ENCODE measurements at places on chromosomes 1 and 21.

GRCh38 chr21:41766883-41767605, at the start of gene RIPK4:
TSS of gene RIPK4 (minus strand) at chr21:41767052. CDS start at chr21:41767041, 11 bp downstream.
- DNase-seq, result peak; percentile 78
- H3K27ac ChIP-seq, result peak within 1 kb of the TSS; percentile 25
- H3K27me3 ChIP-seq, result peaks cover 57% of the 10 kb centered on the region
- H3K36me3 ChIP-seq, result peaks cover 2% of the 10 kb centered on the region
- H3K4me1 ChIP-seq, result peaks cover 21% of the 10 kb centered on the region

DNA sequence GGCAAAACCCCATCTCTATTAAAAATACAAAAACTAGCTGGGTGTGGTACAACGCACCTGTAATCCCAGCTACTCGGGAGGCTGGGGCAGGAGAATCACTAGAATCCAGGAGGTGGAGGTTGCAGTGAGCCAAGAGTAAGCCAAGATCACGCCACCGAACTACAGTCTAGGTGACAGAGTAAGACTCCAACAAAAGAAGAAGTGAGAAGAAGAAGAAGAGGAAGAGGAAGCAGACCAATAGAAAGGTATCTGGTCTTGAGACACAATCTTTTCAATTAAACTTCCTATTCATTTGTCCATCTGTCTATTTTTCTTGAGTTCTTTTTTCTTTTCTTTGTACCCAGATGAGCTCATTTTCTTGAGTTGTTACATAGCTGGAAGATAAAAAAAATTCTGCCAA, 55.7 kb upstream of the ACADM start:
- DNase-seq, result no peak
- peaks cover 2% of the 10 kb centered on the region for H3K27me3 ChIP-seq
- H3K4me3 ChIP-seq, result no peak overlapping the region

GRCh38 chr1:42043811-42044210, 109.4 kb upstream of the GUCA2B start:
- H3K4me1 ChIP-seq, result no peaks in the 10 kb centered on the region
- peaks cover 3% of the 10 kb centered on the region for H3K27me3 ChIP-seq
- H3K27ac ChIP-seq, result no peak overlapping the region

GRCh38 chr1:87200875-87201638, 127.6 kb upstream of the LMO4 start:
- H3K4me3 ChIP-seq, result no peak overlapping the region
- H3K4me1 ChIP-seq, result peaks cover 12% of the 10 kb centered on the region

- no peaks in the 10 kb centered on the region for H3K27me3 ChIP-seq
- no peak overlapping the region for H3K27ac ChIP-seq
- no peaks in the 10 kb centered on the region for H3K4me1 ChIP-seq
These were observed 40.8 kb downstream of the TCEANC2 start for GRCh38 chr1:54094001-54094729.

DNA sequence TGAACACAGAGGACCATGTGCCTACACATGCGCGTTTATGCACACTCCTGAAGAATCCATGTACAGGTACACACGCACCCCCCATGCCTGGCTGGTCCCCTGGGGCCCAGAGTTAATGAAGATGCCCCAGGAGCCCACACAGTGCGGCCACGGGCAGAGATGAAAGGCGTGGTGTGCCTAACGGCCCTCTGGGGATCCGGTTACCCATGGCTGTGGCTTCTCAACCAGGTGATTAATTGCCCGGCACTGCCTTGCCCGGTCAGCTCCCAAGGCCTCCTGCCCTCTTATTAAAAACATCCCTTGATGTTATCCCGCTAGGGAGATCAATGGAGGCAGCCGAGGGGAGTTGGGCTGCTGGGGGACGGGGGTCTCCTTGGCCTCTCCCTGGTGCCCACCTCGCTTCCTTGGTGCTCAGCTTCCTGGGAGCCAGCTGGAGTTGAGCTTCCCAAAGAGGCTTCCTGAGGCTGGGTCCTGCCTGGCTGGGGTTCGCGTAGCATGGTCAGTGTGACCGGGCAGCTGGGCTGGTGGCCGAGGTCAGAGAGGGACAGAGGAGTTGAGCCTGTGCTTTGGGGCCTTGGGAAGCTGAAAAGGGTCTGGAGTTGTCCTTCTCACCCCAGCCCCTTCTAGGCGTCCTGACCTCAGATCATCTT, 75.0 kb upstream of the WNT4 start:
- no peaks in the 10 kb centered on the region for H3K36me3 ChIP-seq
- peaks cover 10% of the 10 kb centered on the region for H3K27me3 ChIP-seq
- H3K27ac ChIP-seq, result no peak overlapping the region
- no peak overlapping the region for H3K4me3 ChIP-seq
- H3K4me1 ChIP-seq, result no peaks in the 10 kb centered on the region

- H3K36me3 ChIP-seq, result no peaks in the 10 kb centered on the region
- no peak overlapping the region for H3K4me3 ChIP-seq
- DNase-seq, result no peak
These were observed 37.6 kb upstream of the DIPK1A start for GRCh38 chr1:92998821-92999220.

DNA sequence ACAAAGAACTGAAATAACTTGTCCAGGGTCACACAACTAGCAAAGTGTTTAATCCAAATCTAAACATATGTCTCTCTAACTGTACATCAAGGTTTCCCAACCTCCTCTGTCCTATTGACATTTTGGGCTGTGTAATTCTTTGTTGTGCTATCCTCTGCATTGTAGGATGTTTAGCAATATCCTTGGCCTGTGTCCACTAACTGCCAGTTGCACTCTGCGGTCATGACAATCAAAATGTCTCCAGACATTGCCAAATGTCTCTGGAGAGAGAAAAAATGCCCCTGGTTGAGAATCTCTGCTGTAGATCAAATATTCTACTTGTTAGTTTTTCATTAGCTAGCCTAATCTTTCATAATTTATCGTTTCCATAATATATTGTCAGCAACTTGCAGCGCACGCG, 353.4 kb upstream of the NEGR1 start:
- no peak overlapping the region for H3K4me3 ChIP-seq
- H3K4me1 ChIP-seq, result no peaks in the 10 kb centered on the region
- no peaks in the 10 kb centered on the region for H3K36me3 ChIP-seq
- H3K27me3 ChIP-seq, result no peaks in the 10 kb centered on the region

DNA sequence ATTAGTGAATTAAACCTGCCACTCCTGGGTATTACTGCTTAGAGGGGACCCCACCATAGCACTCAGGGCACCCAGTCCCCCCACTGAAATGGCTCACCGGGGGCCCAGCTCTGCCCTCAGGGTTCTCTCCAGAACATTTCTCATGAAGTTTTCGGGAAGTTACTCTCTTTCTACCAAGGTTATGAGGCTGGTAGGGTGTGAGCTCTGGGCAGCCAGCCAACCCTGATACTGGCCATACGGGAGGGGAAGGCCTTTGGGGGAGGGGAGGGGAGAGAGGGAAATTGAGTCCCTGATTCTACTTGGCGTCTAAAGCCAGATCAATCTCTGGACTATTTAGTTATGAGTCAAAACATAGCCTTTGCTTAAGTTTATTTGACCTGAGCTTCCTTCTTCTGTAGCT, 12.9 kb upstream of the PDE9A start:
- no peaks in the 10 kb centered on the region for H3K4me1 ChIP-seq
- peaks cover 7% of the 10 kb centered on the region for H3K27me3 ChIP-seq
- H3K4me3 ChIP-seq, result no peak overlapping the region

DNA sequence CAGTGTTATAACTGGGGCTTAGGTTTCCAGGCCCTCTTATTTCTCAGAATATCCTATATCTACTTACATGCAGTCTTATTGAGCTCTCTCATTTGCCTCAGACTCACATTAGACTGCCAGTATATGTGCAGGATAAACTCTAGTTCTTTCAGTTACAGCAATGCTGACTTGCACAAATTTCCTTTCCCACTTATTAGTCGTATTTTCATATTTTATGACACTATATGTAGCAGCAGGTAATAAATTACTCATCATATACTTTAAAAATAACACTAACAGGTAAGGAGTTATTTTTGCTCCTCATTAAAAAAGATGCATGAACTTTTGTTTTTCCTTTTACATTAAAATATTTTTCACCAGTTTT, 65.7 kb downstream of the GADD45A start:
- peaks cover 30% of the 10 kb centered on the region for H3K4me1 ChIP-seq
- H3K36me3 ChIP-seq, result no peaks in the 10 kb centered on the region
- H3K4me3 ChIP-seq, result no peak overlapping the region
- H3K27me3 ChIP-seq, result peaks cover 2% of the 10 kb centered on the region
- no peak overlapping the region for H3K27ac ChIP-seq

- H3K4me1 ChIP-seq, result no peaks in the 10 kb centered on the region
- no peak overlapping the region for H3K4me3 ChIP-seq
- no peak for DNase-seq
- H3K36me3 ChIP-seq, result no peaks in the 10 kb centered on the region
These were observed 214.1 kb downstream of the PBX1 start for GRCh38 chr1:164773102-164773501.

DNA sequence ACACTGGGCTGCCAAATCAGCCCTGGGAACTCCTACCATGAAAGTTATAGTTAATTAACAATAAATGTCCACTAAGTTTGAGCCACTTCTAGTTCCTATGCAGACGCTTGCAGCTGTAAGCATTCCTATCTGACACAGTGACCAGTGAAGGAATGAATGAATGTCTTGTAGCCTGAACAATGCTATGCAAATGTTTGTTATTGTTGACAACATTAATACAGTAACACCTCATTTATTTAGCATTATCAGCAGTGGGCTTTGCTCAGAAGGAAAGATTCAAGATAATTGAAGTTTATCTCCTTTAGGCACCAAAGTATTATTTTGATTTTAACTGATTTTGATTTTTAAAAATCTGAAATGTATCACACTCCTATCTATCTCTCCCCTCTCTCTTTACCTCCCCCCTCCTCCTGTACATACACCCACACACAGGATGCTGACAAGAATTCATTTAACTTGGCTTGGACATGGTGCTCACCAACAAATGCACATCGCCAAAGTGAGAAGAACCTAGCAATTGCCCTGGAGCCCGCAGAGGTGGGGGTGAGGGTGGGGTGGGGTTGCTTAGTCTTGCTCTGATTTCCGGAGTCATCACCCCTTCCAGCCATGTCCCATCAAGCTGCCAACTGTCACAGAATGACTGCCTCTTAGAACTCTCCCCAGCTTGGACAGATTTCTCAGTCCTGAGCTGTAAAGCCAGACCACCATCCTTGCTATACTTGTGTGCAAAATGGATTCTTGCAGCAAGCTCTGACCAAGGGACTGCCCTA, 215.3 kb upstream of the CSF3R start:
- no peaks in the 10 kb centered on the region for H3K4me1 ChIP-seq
- no peak overlapping the region for H3K27ac ChIP-seq
- H3K4me3 ChIP-seq, result no peak overlapping the region
- H3K27me3 ChIP-seq, result peaks cover 11% of the 10 kb centered on the region
- no peak for DNase-seq
- no peaks in the 10 kb centered on the region for H3K36me3 ChIP-seq

- H3K4me3 ChIP-seq, result no peak overlapping the region
- H3K27ac ChIP-seq, result no peak overlapping the region
- DNase-seq, result peak; percentile 36
- peaks cover 3% of the 10 kb centered on the region for H3K4me1 ChIP-seq
- no peaks in the 10 kb centered on the region for H3K27me3 ChIP-seq
These were observed 207.9 kb upstream of the C1orf87 start for GRCh38 chr1:60281360-60281932.

DNA sequence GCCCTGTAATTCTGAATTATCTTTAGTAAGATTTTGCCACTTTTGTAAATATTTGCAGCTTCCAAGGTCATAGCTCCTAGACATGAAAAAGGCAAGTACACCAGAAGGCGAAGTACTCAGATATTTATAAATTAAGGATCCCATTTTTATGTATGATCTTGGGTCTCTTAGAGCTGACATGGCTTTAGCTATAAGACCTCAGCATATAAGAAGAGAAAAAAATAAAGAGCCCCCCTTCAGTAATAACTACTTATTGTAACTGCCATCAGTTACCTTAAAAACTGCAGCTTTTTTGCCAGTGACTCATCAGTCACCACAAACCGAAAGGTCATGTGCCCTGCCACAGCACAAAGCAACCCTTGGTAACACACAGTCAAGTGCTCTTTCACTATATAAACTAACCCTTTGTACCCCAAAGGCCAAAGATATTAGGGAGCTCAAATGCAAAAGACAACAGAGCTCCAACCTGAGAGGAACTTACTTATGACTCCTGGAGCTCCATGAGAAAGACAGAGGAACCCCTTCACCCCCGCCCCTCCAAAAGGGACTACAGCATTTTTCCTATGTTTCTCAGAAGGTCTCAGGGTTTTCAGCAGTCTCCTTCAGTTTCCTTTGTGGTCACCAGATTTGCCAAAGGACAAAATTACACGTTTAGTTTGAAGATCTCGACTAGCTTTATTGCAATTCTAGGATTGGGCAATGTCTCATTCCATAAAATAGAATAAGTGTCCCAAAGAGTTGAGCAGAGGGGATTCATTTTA, 219.8 kb upstream of the DUSP10 start:
- no peak overlapping the region for H3K4me3 ChIP-seq
- H3K4me1 ChIP-seq, result peaks cover 14% of the 10 kb centered on the region
- H3K36me3 ChIP-seq, result peaks cover 1% of the 10 kb centered on the region
- no peaks in the 10 kb centered on the region for H3K27me3 ChIP-seq

GRCh38 chr1:162987866-162988265, 81.3 kb upstream of the RGS4 start:
- H3K4me3 ChIP-seq, result no peak overlapping the region
- H3K27ac ChIP-seq, result no peak overlapping the region
- DNase-seq, result no peak
- H3K27me3 ChIP-seq, result peaks cover 5% of the 10 kb centered on the region
- H3K36me3 ChIP-seq, result no peaks in the 10 kb centered on the region
- no peaks in the 10 kb centered on the region for H3K4me1 ChIP-seq

- peaks cover 8% of the 10 kb centered on the region for H3K4me1 ChIP-seq
- H3K36me3 ChIP-seq, result peaks cover 1% of the 10 kb centered on the region
- H3K27me3 ChIP-seq, result no peaks in the 10 kb centered on the region
- H3K4me3 ChIP-seq, result no peak overlapping the region
- no peak for DNase-seq
These were observed 8.7 kb upstream of the COX20 start for GRCh38 chr1:244826712-244827111.

GRCh38 chr1:2592672-2593071, 6.1 kb downstream of the PRXL2B start:
- no peak overlapping the region for H3K27ac ChIP-seq
- no peaks in the 10 kb centered on the region for H3K36me3 ChIP-seq
- peaks cover 1% of the 10 kb centered on the region for H3K4me1 ChIP-seq
- H3K27me3 ChIP-seq, result no peaks in the 10 kb centered on the region
- no peak overlapping the region for H3K4me3 ChIP-seq

- no peak for DNase-seq
- no peak overlapping the region for H3K4me3 ChIP-seq
- peaks cover 17% of the 10 kb centered on the region for H3K27me3 ChIP-seq
- H3K27ac ChIP-seq, result no peak overlapping the region
- no peaks in the 10 kb centered on the region for H3K4me1 ChIP-seq
These were observed 25.6 kb downstream of the C1orf21 start for GRCh38 chr1:184412472-184412871.

DNA sequence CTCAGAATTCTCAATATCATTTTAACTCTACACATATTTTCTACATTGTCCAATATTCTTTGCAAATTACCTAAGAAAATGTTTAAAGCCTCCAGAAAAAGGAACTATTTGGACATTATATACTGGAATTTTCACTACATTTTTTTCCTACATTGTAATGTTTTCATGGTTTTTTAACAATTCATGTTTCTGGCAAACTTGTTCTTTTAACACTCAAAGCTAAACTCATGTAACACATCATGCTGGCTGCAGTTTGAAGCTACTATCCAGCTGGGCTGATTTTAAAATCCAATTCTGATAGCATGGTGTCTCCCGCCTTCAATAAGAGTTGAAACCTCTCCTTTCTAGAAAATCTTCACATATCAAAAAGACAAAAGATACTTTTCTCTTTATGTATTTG, 52.0 kb downstream of the TGFBR3 start:
- H3K4me1 ChIP-seq, result peaks cover 17% of the 10 kb centered on the region
- H3K36me3 ChIP-seq, result no peaks in the 10 kb centered on the region
- DNase-seq, result no peak
- no peak overlapping the region for H3K27ac ChIP-seq
